Activated CD8-positive, alpha-beta memory T cell treated with anti-CD3 and anti-CD28 coated beads for 48 hours (primary cell): ENCODE measurements at places on chromosomes 7 and 10.

DNA sequence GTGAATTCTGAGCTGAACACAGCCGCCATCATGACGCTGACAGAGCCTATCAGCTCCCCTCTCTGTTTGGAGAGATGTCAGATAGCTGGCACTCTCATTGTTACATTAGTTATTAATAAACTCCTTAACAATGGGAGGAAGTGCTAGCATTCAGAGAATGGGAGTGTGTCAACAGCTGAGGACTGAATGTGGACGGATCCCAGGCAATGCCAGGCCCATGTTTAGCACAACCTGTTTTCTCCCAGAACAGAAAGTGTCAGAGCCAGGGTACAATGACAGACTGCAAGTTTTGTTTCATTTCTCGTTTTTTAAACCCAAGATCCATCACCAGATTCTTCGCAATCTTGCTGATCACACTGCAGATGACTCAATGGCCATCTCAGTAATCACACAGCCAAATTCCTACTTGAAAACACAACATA lies 99.6 kb downstream of the PRPF18 start:
- DNase-seq = no peak

DNA sequence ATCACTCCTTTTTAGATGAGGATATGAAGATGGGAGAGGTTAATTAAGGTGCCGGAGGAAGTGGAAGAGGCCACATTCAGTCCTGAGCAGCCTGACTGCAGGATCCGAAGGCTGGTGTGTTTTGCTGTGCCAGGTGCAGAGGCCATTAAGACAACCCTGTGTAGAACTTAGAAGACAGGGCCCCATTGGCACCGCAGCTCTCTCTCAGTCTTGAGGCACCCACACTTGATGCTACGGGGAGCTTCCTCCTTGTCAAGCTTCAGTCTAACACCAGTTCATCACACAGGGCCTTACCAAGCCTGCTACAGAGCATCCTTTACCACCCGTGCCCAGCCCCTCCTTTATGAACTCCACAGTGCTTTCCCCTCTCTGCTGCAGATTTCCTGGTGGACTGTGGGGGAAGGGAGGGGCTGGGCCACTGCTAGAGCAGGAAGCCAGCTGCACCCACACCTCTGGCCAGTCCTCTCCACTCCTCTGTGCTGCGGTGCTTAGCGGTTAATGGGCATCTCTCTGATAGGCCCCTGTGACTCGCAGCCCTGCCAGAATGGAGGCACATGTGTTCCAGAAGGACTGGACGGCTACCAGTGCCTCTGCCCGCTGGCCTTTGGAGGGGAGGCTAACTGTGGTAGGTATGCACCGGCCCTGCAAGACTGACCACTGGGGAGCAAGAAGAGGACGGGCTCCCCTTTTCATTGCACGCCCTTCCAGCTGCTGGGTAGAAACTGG lies 45.5 kb downstream of the VWA2 start:
- no peak for DNase-seq

DNA sequence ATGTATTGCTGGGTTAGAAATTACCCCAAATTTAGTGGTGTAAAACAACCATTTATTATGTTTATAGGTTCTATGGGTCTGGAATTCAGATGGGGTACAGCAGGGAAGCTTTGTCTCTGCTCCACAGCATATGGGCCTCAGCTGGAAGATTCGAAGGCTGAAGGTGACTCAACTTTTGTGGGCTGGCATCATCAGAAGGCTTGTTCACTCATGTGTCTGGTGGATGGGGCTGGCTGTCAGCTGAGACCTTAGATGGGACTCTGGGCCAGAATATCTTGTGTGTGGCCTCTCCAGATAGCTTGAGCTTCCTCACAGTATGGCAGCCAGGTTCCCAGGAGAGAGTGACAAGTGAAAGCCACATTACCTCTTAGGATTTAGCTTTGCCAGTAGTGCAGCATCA lies 45.9 kb downstream of the ZNF503 start:
- no peak for DNase-seq

DNA sequence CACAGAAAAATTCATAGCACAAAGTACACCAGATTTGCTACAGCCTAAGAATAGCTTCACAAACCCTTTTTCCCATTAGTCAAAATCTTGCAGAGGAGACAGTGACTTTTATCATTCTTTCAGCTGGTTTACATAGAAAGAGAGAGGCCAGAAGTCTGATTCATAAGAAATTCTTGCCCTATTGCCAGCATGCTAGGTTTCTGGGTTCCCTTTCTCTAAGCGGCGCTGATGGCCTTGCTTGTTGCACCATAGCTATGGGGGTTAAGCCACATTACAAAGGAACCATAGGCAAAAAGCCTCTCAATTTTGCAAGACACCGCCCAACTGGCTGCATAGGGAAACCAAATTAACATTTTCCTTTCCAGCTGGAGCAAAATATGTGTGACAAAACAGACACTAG lies 87.4 kb downstream of the ZNF467 start:
- DNase-seq = no peak
